ENCODE measurements at places on chromosomes 4 and X.

DNA sequence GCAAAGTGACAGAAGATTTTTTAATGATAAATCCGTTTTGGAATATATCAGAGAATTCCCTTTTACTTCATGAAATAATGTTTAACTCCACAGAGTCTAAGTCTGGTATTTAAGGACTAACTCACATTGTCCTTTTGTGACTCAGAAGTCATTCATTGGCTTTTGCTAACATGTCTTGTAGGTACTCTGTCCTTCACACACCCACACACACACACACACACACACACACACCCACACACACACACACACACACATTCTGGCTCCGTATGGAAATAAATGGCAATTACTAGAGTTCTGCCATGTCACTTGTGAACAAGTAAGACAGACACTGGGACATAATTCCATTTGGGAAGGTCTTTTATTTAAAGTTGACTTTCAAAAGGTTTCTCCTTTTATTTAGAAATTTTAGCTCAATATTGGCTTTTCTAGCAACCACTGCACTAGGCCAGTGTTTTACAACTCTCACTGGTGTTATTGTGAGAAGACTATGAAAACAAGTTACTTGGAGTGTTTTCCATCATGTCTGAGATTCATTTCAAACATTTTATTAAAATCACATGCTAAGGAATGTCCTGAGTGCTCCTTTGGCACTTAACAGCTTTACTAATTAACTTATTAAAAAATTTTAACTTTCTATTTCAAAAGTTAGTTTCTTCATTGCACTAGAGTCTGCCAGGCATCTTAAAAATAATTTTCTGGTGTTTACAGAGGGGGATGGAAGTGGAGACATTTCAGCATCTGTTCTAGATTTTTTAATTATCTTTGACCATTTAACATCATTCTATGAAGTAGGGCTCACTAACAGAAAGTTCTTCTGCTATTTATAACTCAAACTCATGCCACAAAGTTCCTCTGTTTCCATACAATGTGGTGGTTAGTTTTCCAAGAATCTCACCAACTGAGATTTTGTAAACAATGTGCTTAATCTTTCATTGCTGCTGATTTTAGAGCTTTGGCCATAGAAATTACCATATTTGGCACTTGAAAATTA is 240.3 kb upstream of the GPC4 start:
- DNase-seq, result no peak

DNA sequence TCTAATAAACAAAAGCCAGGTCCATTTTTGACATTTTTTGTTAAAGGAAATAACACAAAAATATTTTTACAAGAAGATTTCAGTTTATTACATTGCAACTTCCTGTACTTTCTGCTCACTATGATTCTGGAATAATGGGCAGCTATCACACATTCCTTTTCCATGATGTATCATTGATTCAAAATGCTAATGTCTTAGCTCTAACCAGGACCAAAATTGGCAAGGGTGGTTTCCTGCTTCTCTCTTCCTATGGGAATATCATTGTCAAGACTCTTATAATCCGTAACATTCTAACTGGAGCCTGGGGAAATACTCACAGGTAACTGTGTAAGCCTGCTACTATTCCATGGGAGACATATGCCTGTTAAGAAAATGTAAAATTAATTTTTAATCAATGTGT is 218.6 kb downstream of the DCAF12L2 start:
- no peak for DNase-seq

GRCh38 chrX:94662689-94663088 is 988.7 kb downstream of the FAM133A start:
- no peak for DNase-seq

GRCh38 chr4:186807808-186808629 is 84.4 kb upstream of the FAT1 start:
- no peak for DNase-seq

GRCh38 chr4:166991006-166991561 is 243.2 kb downstream of the SPOCK3 start:
- no peak for DNase-seq

DNA sequence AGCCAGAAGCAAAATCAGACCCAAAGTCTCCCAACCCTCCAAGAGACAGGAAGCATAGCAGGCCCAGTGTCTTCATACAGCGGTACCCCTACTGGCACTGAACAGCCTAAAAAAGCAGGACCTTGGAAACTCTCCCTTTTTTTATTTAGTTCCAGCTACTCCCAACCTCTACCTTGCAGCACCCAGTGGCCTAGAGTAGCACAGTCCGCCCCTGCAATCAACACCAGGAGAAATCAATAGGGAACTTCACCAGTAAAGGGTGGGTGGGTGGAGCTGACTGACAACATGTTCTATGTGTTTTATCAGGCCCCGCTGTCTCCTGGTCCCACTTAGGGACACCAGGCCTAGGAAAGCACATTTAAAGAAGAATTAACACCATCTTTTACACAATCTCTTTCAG is 378.5 kb upstream of the CT83 start:
- no peak for DNase-seq

GRCh38 chr4:79827283-79827682 is 245.7 kb downstream of the ANTXR2 start:
- no peak for DNase-seq

- no peak for DNase-seq
These were observed 133.6 kb upstream of the RASGEF1B start for GRCh38 chr4:81605271-81605670.

DNA sequence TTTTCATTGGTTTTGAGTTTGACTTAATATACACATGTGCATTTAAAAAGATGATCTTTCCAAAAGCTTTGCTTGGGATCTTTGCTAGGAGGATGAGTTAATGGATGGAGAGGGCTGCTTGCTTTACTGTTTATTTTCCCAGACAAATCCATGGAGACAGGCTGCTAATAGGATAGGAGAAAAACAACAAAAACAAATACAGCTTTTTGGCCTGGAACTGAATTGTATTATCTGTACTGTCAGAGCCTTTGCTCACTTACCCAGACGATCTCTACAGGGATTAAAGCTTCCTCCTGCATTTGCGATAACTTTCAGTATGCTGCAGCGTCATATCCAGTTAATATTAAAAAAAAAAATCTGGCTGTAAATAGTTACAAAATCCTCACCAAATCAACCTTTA is 190.8 kb upstream of the NUDT6 start:
- no peak for DNase-seq

DNA sequence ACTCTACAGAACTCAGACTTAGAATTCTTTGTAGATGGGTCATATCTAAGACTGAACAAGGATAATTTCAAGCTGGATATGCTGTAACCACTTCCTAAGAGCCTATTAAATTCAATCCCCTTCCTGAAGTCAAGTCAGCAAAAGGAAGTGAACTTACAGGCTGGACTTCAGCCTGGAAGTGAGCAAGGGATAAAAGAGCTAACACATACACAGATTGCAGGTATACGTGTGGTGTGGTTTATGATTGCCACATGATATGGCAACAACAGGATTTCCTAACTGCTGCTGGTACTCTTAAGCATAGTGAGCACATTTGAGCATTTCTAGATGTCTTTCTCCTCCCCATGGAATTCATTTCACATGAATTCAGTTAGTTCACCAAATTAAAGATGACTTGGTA is 38.2 kb upstream of the UXT start:
- peak; percentile 5 for DNase-seq

DNA sequence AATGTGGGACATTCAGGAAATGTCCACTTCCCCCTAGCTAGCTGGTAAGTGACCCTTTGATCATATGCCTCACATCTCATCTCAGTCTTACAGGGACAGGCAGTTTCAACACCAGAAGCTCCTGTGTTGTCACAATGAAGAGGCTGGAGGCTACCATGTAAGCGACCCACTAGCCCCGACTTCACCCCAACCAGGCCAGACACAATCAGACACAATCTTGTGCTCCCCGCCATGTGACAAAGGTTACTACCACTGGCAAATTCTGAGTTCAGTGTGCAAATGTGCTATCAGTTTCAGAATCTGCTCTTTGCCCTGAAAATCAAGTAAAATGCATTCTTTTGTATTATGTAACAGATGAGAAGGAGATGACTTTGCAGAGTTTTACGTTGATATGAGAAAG is 56.9 kb upstream of the STS start:
- no peak for DNase-seq

- DNase-seq, result no peak
These were observed 90.4 kb downstream of the PCDH19 start for GRCh38 chrX:100319716-100320115.

DNA sequence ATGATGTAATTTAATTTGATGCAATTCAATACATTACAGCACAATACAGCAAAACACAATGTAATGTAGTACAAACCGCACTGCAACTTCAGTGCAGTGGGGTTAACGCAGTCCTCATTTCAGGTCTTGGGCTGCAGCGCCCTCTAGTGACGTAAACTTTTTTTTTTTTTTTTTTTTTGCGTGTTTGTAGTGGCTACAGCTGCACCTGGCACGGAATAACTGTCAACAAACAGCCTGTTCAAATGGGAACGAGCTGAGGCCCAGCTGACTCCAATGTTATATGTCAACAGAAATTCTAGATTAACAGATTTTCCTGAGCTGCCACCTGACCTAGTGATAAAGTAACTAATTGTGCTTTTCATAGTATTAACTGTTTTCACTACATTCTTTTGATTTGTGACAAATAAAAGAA is 33.5 kb upstream of the RASSF6 start:
- peak; percentile 29 for DNase-seq

GRCh38 chrX:11579636-11580600 is 85.8 kb downstream of the ARHGAP6 start:
- DNase-seq, result no peak

- no peak for DNase-seq
These were observed 180.7 kb upstream of the TENM3 start for GRCh38 chr4:182062458-182062857.

GRCh38 chrX:53065104-53065503 is 16.5 kb downstream of the GPR173 start:
- no peak for DNase-seq

- no peak for DNase-seq
These were observed 360.7 kb downstream of the BMPR1B start for GRCh38 chr4:95118497-95118896.

DNA sequence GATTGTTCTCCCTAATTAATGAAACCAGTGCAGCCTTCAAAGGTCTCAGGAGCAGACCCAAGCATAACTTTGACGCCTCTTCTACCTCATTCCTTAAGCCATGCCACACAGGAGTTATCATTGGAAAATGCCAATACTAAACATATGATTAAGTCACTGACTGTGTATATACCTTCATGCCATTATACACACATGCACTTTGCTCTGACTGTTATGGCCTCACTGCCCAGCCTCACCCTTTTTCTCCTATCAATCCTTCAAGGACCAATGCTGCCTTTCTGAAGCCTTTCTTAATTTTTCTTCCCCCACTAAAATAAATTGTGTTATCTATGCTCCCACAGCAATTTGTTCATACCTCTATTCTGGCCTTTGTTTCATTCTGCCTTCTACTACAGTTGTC is 725.6 kb downstream of the RPA4 start:
- DNase-seq, result no peak

DNA sequence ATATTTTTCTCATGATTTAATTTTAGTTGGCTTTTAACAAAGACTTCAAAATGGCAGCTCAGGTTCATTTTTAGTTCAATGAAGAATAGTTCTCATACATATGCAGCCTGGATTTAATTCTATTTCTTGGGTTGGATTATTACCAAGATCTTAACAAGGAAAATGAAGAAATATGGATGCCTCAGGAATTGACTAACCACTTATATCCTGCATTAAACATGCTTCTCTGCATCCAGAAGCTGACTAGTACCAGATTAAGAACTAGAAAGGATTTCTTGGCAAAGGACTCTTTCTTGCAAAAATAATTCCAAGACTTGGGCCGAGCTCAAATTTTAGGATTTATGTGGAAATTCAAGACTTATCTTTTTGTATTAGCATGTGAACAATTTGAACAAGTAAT is 5.6 kb upstream of the KLHL2 start:
- DNase-seq, result no peak

DNA sequence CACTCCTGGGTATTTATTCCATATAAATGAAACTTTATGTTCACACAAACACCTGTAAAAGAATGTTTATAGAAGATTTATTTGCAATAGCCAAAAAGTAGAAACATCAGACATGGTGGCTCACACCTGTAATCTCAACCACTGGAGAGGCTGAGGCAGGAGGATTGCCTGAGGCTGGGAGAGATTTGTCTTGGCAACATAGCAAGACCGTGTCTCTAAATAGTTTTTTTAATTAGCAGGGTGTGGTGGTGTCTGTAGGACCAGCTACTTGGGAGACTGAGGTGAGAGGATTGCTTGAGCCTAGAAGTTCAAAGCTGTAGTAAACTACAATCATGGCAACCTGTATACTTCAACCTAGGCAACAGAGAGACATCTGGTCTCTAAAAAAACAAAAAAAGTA is 27.7 kb upstream of the NFKB1 start:
- DNase-seq, result no peak

DNA sequence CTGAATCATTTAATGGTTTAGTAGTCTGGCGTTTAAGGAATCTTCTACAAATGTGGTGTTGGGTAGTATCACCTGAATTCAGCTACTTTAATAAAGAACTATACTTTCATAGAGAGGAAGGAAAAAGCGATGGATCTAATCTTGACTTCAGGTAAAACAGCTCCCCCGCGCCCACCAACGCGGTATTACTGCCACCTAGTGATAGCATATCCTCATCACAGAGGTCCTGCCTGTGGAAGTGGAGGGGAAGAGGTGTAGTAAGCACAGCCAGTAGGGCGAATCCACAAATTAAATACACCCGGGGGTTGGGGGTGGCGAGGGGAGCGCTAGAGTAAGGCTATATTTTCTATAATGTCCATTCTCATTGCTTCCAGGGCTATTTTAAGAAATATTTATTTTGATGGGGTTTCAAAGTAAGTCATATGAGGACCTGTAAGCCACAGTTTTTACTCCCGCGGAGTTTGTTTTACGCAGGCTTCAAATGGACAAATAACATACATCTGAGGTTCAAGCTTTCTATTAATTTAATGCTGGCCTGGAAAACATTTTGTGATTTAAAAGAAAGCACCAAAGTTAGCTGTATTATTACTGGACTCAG is 8.3 kb upstream of the DAPP1 start:
- DNase-seq, result peak; percentile 15

- DNase-seq, result no peak
These were observed 144.5 kb downstream of the SMIM20 start for GRCh38 chr4:26058537-26058936.
